ENCODE measurements at places on chromosomes 3 and 15.

- no peak for DNase-seq
These were observed 6.0 kb downstream of the SETD5 start for GRCh38 chr3:9403463-9403862.

DNA sequence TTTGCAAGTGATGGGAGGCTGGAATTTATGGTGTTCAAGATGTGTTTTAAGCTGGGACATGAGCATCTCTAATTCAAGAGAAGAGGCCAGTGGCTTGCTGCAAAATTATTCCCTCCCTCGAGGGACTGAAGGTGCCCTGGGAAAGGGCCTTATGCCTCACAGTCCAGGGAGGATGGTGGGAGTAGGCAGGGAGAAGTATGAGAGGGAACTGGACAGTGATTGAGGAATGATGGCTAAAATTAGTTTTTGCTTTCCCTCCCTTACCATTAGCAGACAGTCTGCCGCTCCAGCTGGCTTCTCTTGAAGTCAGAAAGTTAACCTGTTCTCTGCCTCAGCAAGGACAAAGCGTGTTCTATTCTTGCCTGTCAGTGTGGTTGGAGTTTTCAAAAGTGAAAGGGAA, 139.8 kb upstream of the SEMA6D start:
- no peak for DNase-seq

GRCh38 chr15:100779331-100780207, 100.1 kb upstream of the ALDH1A3 start:
- DNase-seq, result no peak

DNA sequence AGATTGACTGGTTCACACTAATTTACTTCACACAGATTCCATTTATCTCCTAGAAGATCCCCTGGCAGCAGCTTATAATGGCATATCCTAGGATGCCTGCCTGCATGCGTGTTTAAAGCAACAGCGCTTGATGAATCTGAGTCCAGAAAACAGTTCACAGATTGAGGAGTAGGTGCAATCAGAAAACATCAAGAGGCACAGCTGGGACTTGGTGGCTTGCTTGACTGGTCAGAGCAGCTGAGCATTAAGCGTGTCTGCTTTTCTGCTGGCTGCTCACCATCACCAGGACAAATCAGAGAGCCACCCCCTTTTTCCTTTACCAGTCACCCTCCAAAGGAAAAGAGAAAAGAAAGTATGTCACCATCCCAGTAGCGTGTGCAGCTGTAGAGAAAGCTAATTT, 223.6 kb downstream of the WDR72 start:
- DNase-seq, result no peak

DNA sequence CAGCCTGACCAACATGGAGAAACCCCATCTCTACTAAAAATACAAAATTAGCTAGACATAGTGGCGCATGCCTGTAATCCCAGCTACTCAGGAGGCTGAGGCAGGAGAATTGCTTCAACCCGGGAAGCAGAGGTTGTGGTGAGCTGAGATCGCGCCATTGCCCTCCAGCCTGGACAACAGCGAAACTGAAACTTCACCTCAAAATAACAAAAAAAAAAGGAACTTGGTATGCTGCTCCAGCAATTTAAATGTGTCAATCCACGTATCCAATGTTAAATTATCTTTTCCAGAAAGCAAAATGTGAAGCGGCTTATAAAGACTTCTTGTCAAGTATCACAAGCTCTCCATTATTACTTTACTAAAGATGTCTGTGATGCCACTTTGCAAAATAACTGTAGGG, 9.9 kb upstream of the ARIH1 start:
- DNase-seq, result no peak

- no peak for DNase-seq
These were observed 18.7 kb downstream of the SLC25A20 start for GRCh38 chr3:48879994-48880377.

DNA sequence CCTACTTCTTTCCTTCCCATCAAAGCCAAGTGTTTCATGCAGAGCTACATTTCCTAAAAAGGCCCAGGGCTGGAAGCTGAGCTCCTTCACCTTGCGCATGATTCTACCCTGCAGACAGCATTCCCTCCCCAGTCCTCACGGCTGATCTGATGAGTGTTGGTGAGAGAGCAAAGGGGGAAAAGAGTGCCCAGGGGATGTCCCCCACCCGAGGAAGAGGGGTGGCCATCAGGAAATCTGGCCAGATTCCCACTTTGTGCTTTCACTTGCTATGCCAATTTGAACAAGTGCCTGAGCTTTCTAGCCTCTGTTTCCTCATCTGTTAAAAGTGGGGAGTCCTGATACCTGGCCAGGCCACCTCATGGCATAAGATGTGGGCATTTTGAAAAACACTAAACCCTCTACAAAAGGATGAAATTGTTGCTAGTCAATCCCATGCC, 231.0 kb upstream of the TLE3 start:
- DNase-seq, result no peak

- no peak for DNase-seq
These were observed 3.4 kb downstream of the TMEM212 start for GRCh38 chr3:171846597-171846996.

DNA sequence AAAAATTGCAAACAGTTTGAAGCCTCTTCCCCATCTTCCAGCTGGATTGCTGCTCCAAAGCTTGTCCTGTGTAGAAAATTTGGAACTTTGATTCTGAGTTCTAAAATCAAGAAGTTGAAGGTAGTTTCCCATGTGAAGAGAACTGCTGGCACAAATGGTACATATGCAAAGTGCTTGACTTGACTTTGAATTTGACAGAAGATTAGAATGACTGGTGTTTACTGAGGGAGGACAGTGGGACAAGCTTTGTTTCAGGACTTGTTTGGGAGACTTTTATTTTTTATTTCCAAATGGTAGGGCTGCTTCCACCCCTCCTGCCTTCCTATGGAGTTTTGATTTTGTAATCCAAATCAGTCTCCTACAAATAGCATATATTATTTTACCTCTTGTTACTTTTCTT, 7.4 kb downstream of the ZFAND6 start:
- DNase-seq, result no peak

GRCh38 chr3:65776081-65776480, 262.6 kb downstream of the MAGI1 start:
- no peak for DNase-seq

DNA sequence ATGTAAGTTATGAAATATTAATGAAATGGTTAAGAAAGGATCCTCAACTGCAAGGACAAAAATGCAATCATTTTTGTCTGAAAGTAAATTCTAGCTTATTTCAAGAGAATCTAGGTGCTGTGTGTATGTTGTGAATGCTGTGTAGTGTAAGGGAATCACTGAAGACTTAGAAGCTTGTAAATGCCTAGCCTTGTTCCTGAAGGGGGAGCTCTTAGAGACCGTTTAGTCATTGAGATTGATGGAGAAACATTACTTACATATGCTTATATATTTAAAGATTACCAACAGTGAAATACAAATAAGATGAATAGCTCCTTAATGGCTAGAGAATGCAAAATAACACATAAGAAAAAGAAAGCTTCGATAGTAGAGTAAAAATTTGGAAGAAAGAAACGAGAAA, 67.9 kb downstream of the CNTN4 start:
- no peak for DNase-seq
